ENCODE measurements at places on chromosomes 3 and 15.

DNA sequence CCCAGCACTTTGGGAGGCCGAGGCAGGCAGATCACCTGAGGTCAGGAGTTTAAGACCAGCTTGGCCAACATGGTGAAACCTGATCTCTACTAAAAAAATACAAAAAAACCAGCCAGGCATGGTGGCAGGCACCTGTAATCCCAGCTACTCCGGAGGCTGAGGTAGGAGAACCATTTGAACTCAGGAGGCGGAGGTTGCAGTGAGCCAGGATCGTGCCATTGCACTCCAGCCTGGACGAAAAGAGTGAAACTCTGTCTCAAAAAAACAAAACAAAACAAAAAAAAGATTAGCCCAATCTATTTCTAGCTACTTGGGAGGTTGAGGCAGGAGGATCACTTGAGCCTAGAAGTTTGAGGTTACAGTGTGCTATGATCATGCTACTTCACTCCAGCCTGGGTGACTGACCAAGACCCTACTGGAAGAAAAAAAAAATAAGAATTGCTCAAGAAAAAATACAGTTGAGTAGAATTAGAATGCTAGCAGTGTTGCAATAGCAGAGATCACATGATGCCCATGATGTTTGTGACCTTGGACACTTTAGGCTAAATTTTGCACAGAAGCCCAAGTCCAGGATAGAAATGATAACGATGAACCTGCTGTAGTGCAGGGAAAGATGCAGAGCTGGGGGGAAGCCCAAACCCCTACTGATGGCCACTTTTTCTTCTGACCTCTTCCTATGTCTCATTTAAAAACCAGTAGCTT lies 162.2 kb downstream of the LPP start:
- DNase-seq = no peak

GRCh38 chr3:186108106-186108940 lies 566 bp downstream of the ETV5 start:
- no peak for DNase-seq

- no peak for DNase-seq
These were observed 31.7 kb downstream of the BHLHE40 start for GRCh38 chr3:5010706-5011554.

DNA sequence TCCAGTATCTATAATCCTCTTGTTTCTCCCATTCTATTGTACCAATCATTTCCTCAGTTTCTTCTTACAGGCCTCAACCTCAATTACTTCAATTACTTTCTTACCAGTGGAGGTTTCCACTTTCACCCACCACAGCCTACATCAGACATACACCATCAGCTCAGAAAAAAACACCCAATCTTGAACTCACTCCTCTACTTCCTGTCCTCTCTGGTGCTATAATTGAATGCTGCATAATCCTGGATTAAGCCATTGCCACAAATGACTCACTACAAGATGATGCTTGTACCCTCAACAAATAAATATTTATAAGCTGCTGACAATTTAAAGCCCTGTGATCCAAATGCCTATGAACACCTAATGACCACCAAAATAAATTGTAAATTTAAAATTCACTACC lies 18.5 kb downstream of the RYK start:
- DNase-seq = no peak

DNA sequence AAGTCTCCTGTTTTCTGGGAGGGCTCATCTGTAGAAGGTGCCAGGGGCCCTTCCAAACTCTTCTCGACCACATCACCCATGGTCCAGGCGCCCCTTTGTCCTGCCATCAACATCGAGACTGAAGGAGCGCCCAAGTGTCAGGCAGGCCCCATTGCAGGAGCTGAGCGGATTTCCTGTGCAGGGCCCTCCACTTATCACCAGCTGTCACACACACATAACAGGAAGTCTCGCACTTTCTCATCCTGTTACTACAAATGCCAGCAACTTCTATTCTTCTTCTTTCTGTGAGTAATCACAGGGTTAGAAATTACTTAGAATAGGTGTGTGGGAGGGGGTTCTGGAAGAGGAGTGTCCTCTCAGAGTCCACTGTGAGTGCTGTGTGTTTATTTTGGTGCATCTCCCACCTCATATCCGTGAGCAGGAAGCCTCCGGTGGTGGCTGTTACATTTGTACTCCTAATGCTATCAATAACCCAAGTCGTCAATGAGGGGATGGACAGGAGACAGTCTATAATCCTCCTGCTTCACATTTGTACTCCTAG lies at the start of gene KLHL6:
Gene KLHL6, minus strand, starts transcription at position 166 of the 541 bp plus-strand sequence. Its CDS starts 53 bp downstream, at position 113.
- peak; percentile 53 for DNase-seq

GRCh38 chr3:27488821-27489220 lies 4.6 kb upstream of the SLC4A7 start:
- DNase-seq = no peak

- DNase-seq = no peak
These were observed 10.8 kb downstream of the ZWILCH start for GRCh38 chr15:66515901-66516322.

DNA sequence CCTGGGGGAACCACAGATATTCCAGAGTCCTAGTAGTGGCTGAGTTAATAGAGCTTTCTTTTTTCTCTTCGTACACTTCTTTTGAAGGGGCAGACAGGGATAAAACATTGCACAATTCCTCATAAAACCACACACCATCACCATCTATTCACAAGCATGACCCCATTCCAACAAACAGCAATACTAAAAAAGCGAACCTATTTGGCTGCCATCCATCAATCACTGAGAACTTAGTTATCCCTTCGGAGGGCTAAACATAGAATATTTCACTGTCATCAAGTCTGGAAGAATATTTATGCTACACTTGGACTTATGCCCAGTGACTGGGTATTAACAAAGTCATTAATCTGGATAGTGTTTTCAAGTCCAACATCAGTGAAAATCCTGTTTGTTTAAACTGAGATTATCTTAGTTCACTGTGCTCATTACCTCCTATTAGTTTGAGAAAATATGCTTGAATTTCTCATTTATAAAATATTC lies 80.3 kb upstream of the PRTG start:
- no peak for DNase-seq

DNA sequence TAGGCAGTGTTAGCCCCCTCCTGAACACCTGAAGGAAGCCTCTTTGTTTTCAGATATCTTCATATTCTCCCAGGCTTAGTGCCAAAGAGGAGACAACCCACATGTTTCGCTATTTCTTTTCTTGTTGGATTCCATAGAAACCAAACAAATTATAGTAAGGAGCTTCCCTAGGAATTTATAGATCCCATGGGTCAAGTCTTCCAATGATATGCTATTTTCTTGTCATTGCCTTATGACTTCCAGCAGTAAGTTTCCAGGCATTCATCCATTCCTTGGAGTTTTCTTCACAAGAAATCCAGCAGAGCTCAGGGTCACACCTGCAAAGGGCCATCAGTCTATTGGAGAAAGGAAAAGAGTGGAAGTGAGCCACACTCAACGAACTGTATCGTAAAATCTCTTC lies 9.9 kb upstream of the KCNMB2 start:
- DNase-seq = no peak

GRCh38 chr3:160127308-160127707 lies 97.9 kb upstream of the C3orf80 start:
- no peak for DNase-seq

- no peak for DNase-seq
These were observed 214.7 kb downstream of the ATP8B4 start for GRCh38 chr15:49904296-49904695.

DNA sequence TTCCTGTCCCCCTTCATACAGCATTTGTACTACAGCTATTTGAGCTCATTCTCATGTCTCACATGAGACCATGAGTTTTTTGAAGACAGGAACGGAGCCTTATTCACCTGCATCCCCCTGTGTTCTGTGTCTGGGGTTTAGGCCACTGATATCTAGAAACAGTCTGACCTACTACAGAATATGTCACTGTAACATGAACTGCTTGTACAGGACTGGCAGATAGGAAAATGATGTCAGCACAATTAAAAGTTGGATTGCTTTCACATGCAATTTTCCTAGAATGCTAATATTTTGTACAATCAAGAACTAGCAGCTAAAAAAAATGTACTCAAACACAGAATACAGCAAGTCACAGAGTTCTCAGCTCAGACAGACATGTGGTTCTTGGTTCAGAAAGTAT lies 90.8 kb upstream of the FGF12 start:
- no peak for DNase-seq

DNA sequence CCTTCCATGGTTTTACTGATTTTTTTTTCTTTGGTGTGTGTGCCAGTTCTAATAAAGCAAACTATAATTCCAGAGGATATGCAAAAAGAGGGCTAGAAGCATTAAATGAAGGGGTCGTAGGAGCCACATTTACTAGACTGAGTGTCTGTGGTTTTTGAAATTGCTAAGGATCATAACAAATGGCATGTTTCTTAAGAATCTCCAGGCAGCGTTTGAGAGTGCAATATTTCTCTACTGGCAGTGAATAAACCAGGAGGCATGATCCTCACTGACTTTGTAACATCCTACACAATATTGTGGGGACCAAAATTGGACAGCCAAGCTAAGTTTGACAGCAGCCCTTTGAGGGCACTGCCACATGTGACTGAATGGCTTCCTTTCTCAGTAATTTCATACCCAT lies 115.9 kb upstream of the CCNL1 start:
- DNase-seq = no peak

GRCh38 chr3:183583331-183584245 lies 28.1 kb upstream of the KLHL6 start:
- DNase-seq = no peak

DNA sequence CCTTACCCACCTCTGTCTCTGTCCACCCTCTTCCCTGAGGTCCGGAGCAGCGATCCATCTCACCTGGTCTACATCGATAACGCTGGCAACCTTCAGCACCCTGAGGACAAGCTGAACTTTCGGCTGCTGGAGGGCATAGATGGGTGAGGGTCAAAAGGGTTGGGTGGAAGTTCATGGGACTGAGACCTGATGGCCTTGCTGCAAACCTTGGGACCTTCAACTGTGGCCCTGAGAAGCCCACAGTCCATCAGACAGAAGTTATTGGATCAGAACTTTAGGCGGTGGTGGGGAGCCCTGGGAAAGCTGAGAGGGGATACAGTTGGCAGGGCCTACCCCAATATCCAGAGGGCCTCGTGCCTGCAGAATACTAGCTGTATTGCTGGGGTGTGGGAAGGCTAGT lies 50.5 kb downstream of the POMGNT2 start:
- DNase-seq = no peak

- no peak for DNase-seq
These were observed 25.0 kb downstream of the GMPS start for GRCh38 chr3:155895379-155895900.

GRCh38 chr15:40069178-40070165 lies 30.5 kb upstream of the SRP14 start:
- DNase-seq = no peak

GRCh38 chr3:195063581-195064193 lies 207.3 kb downstream of the XXYLT1 start:
- no peak for DNase-seq

DNA sequence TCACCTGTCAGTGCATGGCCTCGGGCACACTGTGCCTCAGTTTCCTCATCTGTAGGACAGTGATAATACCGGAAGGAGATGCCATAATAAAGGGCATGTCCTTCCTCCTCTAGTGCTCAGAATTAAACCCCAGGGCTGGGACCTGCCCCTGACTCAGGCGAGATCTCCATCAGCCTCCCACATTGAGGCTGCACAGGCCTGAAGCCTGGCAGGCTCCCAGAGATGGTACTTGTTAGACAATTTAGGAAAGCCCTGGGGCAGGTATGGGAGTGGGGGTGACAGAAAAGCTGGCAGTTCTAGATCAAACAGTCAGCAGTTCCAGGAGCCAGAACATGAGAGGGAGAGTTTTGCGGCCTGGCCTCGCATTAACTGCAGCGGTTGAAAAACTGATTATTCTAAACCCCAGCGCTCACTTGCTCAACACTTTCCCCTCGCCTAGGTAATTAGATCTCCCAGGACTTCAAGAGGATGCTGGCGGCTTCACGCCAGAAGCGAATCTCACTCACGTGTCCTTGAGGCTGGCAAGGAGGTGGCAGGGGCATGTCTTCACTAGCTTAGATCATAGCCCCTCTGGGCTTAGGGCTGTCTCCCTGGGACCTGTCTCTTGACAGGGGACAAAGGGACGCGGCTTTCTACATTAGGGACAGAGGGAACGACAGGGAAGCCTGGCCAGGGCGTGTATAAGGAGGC lies 73.1 kb downstream of the ATP2B2 start:
- DNase-seq = no peak

DNA sequence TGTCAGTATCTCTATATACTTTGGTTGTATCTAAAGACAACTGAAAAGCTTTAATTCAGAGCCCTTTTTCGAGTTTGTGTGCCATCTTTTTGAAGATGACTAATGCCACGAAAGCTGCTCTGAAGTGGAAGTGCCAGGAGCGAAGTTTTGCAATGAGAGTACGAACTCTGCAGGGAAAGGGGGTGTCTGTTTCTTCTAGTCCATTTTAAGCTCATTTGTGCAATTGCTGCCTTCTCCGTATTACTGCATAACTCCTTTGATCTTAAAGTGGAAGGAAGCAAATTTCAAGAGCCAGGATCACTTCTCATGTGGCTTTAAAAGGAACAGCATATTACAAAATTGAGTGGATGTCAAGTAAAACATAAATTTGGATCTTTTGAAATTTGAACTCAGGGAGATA lies 245.3 kb downstream of the FEZF2 start:
- DNase-seq = no peak

DNA sequence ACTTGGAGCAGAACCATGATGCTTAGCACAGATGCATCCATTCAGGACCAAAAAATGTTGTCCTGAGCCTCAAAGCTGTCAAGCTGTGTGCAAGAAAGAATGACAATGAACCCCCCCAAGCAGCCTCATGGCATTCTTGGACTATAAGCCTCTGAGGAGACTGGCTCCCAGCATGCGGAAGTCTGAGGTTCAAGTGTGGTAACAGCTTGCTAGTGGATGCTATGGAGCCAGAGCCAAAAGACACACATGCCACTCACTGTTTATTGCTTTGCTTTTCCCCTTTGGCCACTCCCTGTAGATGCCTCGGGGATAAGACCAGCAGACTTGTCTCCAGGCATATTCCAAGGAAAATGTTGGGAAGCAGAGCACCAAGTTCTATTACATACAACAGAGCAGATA lies 38.2 kb upstream of the SNRK start:
- DNase-seq = no peak

DNA sequence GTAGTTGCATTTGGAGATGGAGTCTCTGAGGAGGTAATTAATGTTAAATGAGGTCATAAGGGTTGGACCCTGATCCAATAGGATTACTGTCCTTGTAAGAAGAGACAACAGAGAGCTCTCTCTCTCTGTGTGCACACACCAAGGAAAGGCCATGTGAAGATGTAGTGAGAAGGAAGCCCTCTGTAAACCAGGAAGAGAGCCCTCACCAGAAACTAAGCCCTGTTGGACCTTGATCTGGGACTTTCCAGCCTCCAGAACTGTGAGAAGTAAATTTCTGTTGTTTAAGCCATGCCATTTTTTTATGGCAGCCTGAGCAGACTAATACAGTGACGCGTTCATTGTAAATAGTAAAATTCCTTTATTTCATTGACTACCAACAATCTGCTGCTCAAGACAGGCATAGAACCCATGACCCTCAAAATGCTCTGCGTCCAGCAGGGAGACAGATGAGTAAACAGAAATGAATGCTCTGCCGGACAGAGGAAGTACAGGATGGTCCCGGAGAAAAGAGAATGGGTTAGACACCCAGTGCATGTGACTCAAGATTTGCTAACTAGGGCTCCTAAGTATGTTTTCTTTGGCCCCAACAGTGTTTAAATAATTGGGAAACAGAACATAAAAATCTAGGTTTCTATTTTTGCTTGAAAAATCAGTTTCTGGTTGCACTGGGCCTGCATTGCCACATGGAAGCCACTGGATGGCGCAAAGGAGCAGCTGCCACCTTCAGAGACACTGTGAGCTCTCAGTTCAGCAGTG lies 37.9 kb upstream of the TNFAIP8L3 start:
- DNase-seq = no peak

- no peak for DNase-seq
These were observed 208.8 kb downstream of the STAG1 start for GRCh38 chr3:136543385-136543784.

Data from stimulated activated CD8-positive, alpha-beta memory T cell treated with anti-CD3 and anti-CD28 coated beads, Interleukin-15, amount 100 ng/mL, for 4 hours (primary cell).